ENCODE measurements at places on chromosomes 7 and 10. TPM values are rescaled to one million over a fixed set of nuclear protein-coding genes. Genes with fewer than 3 reads are reported as not detected.

The CRPPA gene
- total RNA-seq: 1.1 TPM

The TRPV6 gene
- not detected for total RNA-seq

The ITGB8 gene
- total RNA-seq: 0.07 TPM

The SLF2 gene
- total RNA-seq: 41.4 TPM

The PPP1R9A gene
- total RNA-seq: not detected

The C1GALT1 gene
- total RNA-seq: 55.8 TPM

The FAM237B gene
- not detected for total RNA-seq

The AMZ1 gene
- total RNA-seq: 0.29 TPM

The WNT8B gene
- not detected for total RNA-seq

The ZP3 gene
- 0.64 TPM for total RNA-seq

The SH2B2 gene
- 1.3 TPM for total RNA-seq

The SFRP4 gene
- not detected for total RNA-seq

The CACNA2D1 gene
- 0.28 TPM for total RNA-seq

The ZPBP gene
- total RNA-seq: not detected

The PRPS1L1 gene
- not detected for total RNA-seq

The ADCY1 gene
- total RNA-seq: 6.7 TPM

The CALY gene
- total RNA-seq: not detected

The CPVL gene
- 0.33 TPM for total RNA-seq

The DDX56 gene
- total RNA-seq: 97.4 TPM

The GATA3 gene
- total RNA-seq: 83.4 TPM

All from activated CD8-positive, alpha-beta memory T cell treated with anti-CD3 and anti-CD28 coated beads, Interleukin-2, amount 10 ng/mL, durations not matched to agents 7 days and 5 days (primary cell).